ENCODE measurements at places on chromosomes 4 and X. TPM values are rescaled to one million over a fixed set of nuclear protein-coding genes. Genes with fewer than 3 reads are reported as not detected.

DNA sequence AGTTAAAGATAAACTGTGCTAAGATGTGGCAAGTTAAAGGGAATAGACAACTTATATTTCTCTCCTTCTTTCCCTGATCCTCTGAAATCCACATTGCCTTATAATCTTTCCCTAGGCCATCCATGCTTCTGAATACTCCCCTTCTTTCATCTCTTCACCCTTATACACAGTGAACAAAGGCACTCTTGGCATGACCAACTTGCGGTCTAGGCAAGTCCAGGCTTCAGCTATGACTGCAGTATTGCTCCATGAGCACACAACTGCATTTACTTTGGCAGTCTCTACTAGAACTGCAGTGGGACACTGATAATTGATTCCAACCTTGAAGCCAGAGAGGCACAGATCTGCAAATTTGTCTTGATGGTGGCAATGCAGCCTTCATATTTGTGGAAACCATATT, 24.2 kb upstream of the UBA6 start:
- H3K4me3 ChIP-seq = no peak overlapping the region
- H3K36me3 ChIP-seq = peaks cover 3% of the 10 kb centered on the region
- no peaks in the 10 kb centered on the region for H3K4me1 ChIP-seq
- DNase-seq = no peak
- no peaks in the 10 kb centered on the region for H3K27me3 ChIP-seq

The GPC3 gene
- total RNA-seq = not detected

GRCh38 chrX:20542072-20542471, 275.4 kb upstream of the RPS6KA3 start:
- no peaks in the 10 kb centered on the region for H3K4me1 ChIP-seq
- H3K36me3 ChIP-seq = no peaks in the 10 kb centered on the region
- H3K27me3 ChIP-seq = no peaks in the 10 kb centered on the region
- no peak overlapping the region for H3K27ac ChIP-seq
- no peak overlapping the region for H3K4me3 ChIP-seq

- no peak for DNase-seq
- H3K4me3 ChIP-seq = no peak overlapping the region
- H3K4me1 ChIP-seq = no peaks in the 10 kb centered on the region
- no peak overlapping the region for H3K27ac ChIP-seq
- no peaks in the 10 kb centered on the region for H3K27me3 ChIP-seq
Observed at GRCh38 chr4:181216501-181216900, 1026.7 kb upstream of the TENM3 start.

The PGM2 gene
- total RNA-seq = 27.1 TPM

DNA sequence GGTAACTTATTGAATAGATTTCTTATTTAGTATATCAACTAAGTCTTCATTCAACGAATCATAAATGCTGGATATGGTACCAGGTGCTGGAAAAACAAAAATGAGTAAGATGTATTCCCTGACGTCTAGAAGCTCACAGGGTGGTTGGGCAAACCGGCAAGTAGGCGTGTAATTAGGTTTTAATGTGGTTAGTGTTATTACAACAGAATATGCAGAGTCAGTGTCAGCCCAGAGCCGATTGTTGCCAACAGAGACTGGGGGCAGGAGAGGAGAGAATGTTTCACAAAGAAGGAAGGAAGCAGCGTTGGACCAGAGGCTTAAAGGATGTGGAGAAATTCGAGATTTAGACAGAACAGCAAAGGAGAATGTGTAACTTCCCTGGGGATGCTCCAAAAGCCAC, 111.7 kb downstream of the TENM3 start:
- no peaks in the 10 kb centered on the region for H3K27me3 ChIP-seq
- H3K36me3 ChIP-seq = no peaks in the 10 kb centered on the region
- no peak overlapping the region for H3K4me3 ChIP-seq
- H3K4me1 ChIP-seq = no peaks in the 10 kb centered on the region
- H3K27ac ChIP-seq = no peak overlapping the region
